ENCODE measurements at places on chromosomes 5 and 9.

DNA sequence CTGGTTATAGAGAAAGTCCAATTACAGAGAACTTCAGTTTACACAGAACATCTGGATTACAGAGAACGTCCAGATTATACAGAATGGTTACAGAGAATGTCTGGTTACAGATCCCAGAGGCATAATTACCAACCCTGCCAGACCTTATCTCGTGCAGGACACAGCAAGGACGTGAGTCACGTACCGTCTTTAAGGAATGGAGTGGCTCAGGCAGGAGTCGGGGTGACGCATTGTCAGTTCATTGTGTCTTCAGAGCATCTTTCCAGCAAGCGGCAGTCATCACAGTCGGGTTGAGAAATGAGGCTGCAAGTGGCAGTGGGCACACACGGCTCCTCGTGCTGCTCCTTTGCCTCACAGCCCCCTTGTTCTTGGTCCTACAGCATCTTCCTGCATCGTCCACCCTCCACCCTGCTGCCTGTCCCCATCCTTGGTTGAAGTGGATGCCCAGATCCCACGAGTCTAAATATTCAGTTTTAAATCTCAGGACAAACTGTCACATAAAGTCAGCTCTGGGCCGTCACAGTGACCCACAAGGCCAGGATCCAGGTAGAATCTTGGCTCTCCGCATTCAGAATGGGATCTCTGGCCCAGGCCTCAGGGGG, 30.0 kb upstream of the SLC6A19 start:
- DNase-seq = no peak

- no peak for DNase-seq
These were observed 99.2 kb upstream of the PITX1 start for GRCh38 chr5:135133181-135133580.

DNA sequence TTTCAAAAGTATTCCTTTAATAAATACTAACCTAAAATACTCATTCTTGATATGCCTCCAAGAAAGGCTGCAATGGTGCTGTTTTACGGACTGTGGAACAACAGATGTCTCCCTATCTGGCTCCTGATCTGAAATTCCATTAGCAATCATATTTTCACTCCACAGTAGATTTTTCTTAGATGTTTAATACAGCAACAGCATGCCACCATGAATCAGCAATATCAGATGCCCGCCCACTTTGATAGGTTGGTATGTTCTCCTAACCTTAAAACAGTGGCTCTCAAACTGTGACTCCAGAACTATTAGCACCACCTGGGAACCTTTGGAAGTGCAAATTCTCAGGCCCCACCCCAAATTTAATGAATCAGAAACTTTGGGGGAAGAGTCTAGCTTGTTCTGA, 110.2 kb downstream of the MLLT3 start:
- no peak for DNase-seq

- DNase-seq = no peak
These were observed 35.2 kb downstream of the MARVELD2 start for GRCh38 chr5:69450116-69450515.

- no peak for DNase-seq
These were observed 131.0 kb downstream of the ADAMTS16 start for GRCh38 chr5:5270958-5271785.

GRCh38 chr5:38494763-38495162, 61.7 kb downstream of the LIFR start:
- DNase-seq = no peak

- DNase-seq = no peak
These were observed 286.1 kb downstream of the SH3GL2 start for GRCh38 chr9:17864951-17865350.

DNA sequence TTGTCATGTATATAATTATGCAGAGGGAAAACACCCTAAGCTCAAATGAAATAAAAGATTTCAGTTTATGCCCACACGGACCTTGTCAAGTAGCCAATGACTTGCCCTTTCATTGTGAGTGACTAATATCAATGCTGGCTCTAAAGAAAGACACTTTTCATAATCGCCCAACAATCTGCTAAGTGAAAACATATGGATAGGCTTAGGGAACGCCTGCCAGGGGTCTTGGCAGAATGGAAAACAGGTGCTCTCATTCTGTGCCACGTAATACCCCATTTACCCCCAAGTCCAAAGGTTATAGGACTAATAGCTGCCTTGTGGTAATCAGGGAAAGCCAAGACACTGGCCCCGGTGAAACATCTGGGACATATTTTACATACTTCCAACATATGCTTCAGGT, 157.7 kb downstream of the SLF1 start:
- DNase-seq = no peak

DNA sequence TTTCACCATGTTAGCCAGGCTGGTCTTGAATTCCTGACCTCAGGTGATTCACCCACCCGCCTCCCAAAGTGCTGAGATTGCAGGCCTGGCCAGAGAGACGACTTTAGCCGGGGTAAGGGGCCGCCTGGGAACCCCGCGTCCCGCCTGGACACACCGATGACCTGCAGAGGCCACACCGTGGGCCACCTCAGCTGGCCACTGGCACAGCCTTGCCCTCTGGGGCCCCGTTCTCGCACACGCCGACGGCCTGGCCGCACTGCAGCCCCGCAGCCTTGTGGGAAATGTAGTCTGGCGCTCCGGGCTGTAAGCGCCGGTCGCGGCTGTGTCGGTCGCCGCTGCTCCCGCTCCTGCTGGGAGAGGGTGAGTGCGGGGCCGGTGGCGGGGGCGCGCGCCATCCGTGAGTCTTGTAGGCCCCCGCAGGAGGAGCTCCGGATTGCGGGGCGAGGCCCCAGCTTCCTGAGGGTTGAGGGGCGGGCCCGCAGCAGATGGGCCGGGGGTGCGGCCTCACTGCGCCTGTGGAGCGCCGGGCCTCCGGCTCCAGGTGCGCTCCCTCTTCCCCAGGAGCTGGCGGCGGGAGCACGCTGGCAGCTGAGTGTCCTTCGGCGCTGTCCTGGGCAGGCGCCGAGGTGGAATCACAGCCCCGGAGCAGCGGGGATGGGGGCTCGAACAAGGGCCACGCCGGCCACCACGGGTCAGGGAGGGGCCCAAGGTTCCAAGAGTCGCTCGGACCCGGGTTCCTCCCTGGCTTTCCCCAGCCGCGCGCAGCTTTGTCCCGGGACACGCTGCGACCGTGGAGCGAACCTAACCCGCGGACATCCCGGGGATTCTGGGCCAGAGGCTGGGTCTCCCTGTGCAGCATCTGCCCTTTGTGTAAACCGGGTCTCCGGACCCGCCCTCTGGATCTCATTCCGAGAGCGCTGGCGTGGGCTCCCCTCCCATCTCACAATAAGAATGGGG, at the start of gene ZFP2:
ZFP2 (plus strand) TSS at position 299 of the 957 bp plus-strand sequence. CDS start 35,401 bp downstream, outside the sequence.
- no peak for DNase-seq

GRCh38 chr5:108148715-108149139, 233.2 kb downstream of the FBXL17 start:
- no peak for DNase-seq

- DNase-seq = no peak
These were observed 46.8 kb downstream of the INIP start for GRCh38 chr9:112670991-112671625.

DNA sequence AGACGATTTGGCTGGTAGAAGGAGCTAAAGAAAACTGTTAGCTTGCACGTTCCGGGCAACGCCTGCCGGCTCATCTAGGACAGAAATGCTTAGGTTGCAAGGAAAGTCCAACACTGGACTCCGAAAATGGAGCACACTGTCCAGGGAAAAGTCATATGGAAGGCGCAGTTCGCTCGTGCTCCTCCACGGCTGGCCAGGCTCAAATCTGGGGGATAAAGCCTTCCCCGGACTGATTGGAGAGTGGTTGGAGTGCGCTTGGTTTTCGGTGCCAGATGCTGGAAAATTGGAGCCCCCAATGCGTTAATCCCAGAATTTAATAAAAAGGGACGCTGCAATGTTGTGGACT, 955 bp downstream of the CDH6 start:
- no peak for DNase-seq

DNA sequence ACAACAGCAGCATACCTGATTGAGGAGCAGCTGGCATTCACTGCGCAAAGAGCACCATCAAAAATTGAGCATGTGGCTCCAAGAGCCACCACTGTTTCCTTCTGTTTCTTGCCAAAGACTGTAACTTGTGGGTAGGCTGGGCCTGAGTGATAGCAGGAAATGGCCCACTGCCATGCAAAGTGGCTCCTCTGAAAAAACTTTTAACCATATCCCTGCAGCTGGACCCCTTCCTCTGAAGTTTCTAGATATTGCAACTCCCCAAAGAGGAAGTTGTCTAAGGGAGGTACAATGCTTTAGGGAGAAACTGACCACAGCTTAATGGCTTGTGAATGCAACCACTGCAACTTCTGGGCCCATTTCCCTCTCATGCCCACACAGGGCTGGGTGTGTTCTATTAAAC, 355.4 kb upstream of the PDE4D start:
- DNase-seq = no peak

- no peak for DNase-seq
These were observed 3.9 kb downstream of the ENHO start for GRCh38 chr9:34518896-34519295.

DNA sequence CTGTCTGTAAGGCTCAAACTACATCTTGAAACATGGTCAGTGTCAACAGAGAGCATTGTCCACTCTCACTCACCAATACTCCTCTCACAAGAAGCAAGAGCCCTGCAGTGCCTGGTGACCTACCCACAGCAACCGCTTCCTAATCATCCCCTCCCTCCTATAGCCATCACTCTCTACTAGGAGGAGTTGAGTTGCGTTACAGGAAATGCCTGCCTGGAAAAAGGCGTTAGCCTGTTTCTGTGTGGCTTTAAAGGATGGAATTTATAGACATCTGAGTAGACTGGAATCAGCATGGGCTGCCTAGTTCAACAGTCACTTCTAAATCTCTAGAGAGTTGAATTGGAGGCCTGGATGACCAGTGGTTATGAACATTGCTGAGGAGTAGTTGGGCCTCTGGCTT, 108.3 kb upstream of the FER start:
- no peak for DNase-seq

DNA sequence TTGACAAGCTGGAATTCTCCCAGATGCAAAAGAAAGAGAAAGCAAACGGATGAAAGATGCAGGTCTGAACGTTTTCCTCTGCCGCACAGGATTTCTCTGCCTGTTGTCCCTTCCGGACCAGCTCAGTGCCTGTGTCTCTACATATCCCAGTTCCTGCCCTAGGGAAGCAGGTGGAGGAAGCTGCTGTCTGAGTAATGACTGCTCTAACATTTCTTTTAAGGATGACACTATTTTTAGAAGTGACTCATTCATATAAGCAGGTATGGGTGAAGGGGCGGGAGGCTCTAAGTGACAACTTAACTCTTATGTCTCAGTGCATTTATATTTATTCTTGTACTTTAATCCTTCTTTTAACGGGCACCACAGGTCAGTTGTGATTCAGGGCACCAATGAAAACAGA, 128.8 kb downstream of the SLC24A2 start:
- no peak for DNase-seq

- no peak for DNase-seq
These were observed 463.4 kb downstream of the PDE4D start for GRCh38 chr5:59430066-59430685.

- DNase-seq = no peak
These were observed 367.3 kb downstream of the NDUFS4 start for GRCh38 chr5:53927668-53928247.

GRCh38 chr5:2660315-2660714, 91.2 kb downstream of the IRX2 start:
- no peak for DNase-seq

GRCh38 chr9:78668148-78668832, 371.4 kb downstream of the PSAT1 start:
- no peak for DNase-seq

DNA sequence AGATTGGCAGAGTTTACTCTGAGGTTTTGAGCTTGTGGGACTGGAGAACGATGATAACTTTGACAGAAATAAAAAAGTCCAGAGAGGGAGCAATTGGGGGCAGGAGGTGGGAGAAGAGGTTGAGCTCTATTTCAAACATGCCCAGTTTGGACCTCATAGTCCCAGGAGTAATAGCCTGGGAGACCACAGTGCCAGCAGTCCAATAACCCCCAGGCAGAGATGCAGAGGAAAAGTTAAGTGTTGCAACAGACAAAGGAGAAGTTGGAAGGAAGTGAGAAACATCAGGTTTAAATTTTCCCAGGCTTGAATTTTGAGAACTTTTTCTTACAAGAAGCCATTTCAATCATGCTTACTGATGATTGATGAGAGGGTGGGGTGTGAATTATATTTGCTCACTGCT, 117.0 kb upstream of the GHR start:
- DNase-seq = no peak

DNA sequence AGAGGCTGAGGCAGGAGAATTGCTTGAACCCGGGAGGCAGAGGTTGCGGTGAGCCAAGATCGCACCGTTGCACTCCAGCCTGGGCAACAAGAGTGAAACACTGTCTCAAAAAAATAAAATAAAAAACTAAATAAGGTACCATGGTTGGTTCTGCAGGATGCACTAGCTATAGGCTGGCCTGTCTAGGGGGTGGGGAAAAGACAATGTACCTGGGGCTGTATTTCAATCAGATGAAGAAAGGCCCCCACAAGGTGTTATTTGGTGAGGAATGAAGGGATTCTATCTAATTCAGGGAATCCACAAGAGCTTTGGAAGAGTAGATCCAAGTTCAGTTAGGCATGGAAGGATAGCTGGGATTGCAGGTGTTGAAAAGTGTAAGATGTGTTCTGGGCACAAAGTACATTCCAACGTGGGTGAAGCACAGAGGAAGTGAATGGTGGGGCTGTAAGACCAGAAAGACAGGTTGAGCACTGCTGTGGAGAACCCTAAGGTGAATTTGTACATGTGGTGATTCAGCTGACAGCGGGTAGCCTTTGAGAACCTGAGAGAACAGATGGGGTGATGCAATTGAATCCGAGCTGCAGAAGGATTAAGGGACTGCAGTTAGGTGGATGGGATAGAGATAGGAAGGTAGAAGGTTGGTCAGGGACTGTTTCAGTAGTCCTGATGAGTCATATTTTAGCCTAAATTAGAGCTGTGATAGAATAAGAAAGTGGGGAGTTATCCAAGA, 71.8 kb downstream of the CAST start:
- DNase-seq = no peak

DNA sequence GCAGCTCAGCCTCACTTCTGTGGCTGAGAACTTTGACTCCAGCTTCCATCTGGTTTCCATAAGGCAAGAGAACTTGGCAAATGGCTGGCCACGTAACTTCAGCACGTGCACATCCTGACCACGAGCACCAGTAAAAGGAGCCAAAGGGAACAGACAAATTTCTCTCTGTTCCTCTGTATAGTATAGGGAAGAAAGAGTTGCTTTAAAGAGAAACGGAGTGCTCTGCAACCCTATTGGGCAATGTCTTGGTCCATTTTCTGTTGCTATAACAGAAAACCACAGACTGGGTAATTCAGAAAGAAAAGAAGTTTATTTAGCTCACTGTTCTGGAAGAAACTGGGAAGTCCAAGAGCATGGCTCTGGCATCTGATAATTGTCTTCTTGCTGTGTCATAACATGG, 558.7 kb downstream of the ACTL7B start:
- no peak for DNase-seq

DNA sequence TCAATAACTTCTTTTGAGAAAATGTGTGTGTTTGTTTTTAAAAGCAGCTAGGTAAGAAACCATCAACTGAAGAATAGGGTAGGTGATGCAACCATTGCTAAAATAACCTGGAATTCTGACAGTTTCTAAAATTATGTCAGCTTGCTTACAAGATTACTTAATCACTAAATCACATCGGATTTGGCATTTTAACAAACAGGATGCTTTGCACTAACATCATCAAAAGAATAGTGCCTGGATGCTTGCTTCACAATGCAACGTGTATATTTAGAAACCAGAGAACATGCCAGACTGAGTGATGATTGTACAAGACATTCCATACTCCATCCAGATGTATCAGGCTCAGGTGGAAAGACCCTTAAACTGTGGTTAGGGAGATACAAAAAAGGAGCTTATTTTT, 43.9 kb downstream of the PAM start:
- no peak for DNase-seq

GRCh38 chr5:135526924-135527323, 8.8 kb downstream of the NEUROG1 start:
- no peak for DNase-seq

GRCh38 chr5:144122641-144123040, 47.8 kb downstream of the YIPF5 start:
- no peak for DNase-seq

Measured in stimulated activated CD4-positive, alpha-beta T cell treated with anti-CD3 and anti-CD28 coated beads, TNF-alpha, amount 100 ng/mL, for 24 hours (primary cell).